Chondrocyte (in vitro differentiated cells): ENCODE measurements at places on chromosomes 7 and 10. TPM values are rescaled to one million over a fixed set of nuclear protein-coding genes. Genes with fewer than 3 reads are reported as not detected.
A peak's percentile ranks its signal among the peaks of the same experiment; 100 is the strongest.

DNA sequence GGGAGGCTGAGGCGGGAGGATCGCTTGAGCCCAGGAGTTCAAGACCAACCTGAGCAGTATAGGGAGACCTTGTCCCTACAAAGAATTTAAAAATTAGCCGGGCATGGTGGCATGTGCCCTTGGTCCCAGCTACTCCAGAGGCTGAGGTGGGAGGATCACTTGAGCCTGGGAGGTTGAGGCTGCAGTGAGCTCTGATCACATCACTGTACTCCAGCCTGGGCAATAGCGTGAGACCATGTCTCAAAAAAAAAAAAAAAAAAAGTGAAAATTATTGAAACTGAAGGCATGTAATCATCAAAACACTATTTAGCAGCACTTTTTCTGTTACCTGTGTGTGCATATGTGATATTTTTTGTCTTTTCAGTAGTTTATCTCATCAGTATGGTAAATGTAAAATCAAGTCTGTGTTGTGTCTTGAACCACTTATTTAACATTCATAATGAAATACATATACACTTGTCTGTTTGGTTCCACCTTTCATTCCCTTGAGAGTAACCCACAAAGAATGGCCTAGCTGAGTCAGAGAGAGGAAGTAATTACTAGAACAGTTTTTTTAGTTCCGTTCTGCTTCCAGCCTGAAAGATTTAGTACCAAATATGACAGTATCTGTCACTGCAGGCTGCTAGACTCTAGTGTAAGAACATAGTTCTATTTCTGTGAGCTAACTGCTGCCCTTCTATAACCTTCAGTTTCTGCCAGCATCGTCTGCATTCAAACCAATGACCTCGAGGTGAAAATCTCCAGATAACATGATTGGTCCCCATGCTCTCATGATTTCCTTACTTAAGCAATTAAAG is 68.6 kb downstream of the MMRN2 start:
- peaks cover 19% of the 10 kb centered on the region for H3K4me1 ChIP-seq
- peak overlapping the region; percentile 83 for H3K27ac ChIP-seq
- no peak for DNase-seq
- H3K27me3 ChIP-seq, result no peaks in the 10 kb centered on the region
- H3K4me3 ChIP-seq, result no peak overlapping the region
- peaks cover 9% of the 10 kb centered on the region for H3K36me3 ChIP-seq

- no peaks in the 10 kb centered on the region for H3K36me3 ChIP-seq
- peak overlapping the region; percentile 55 for H3K27ac ChIP-seq
- peaks cover 68% of the 10 kb centered on the region for H3K4me1 ChIP-seq
- H3K4me3 ChIP-seq, result no peak overlapping the region
Observed at GRCh38 chr10:110413049-110413783, 84.5 kb upstream of the DUSP5 start.

- no peaks in the 10 kb centered on the region for H3K27me3 ChIP-seq
- H3K27ac ChIP-seq, result no peak overlapping the region
- no peaks in the 10 kb centered on the region for H3K36me3 ChIP-seq
- peaks cover 2% of the 10 kb centered on the region for H3K4me1 ChIP-seq
- no peak overlapping the region for H3K4me3 ChIP-seq
- DNase-seq, result no peak
Observed at GRCh38 chr7:155009570-155010157, 6.7 kb upstream of the PAXIP1 start.

NYAP1 gene
- total RNA-seq, result 0.77 to 0.95 TPM (median 0.87 TPM) in 3 replicates

ASL gene
- 24.0 to 26.1 TPM (median 25.5 TPM) in 3 replicates for total RNA-seq

IL2RA gene
- total RNA-seq, result not detected in 3 replicates

- peaks cover 21% of the 10 kb centered on the region for H3K4me1 ChIP-seq
- no peaks in the 10 kb centered on the region for H3K27me3 ChIP-seq
- no peak overlapping the region for H3K27ac ChIP-seq
- DNase-seq, result no peak
- H3K4me3 ChIP-seq, result no peak overlapping the region
Observed at GRCh38 chr7:19403691-19404090, 258.5 kb upstream of the FERD3L start.

DNA sequence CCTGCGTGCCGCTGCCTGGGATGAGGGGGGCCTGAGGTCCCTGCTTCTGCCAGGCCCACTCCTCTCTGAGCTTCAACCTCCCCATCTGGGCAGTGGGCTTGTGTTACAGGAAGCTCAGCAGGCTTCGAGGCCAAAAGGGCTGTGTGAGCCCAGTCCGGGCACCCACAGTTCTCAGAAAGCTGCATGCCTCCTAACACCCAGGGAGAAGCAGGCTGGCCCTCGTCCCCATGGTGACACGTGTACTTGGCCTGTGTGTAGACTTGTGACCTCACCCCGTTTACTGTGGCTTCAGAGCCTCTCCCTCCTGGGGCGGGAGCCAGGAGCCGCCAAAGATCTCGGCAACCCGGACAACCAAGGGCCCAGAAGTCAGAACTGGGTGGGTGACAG is 2.2 kb upstream of the GRIFIN start:
- no peak overlapping the region for H3K27ac ChIP-seq
- no peak overlapping the region for H3K4me3 ChIP-seq
- DNase-seq, result no peak
- peaks cover 13% of the 10 kb centered on the region for H3K4me1 ChIP-seq
- H3K27me3 ChIP-seq, result peaks cover 9% of the 10 kb centered on the region

FAM25G gene
- total RNA-seq, result not detected in 3 replicates

DNA sequence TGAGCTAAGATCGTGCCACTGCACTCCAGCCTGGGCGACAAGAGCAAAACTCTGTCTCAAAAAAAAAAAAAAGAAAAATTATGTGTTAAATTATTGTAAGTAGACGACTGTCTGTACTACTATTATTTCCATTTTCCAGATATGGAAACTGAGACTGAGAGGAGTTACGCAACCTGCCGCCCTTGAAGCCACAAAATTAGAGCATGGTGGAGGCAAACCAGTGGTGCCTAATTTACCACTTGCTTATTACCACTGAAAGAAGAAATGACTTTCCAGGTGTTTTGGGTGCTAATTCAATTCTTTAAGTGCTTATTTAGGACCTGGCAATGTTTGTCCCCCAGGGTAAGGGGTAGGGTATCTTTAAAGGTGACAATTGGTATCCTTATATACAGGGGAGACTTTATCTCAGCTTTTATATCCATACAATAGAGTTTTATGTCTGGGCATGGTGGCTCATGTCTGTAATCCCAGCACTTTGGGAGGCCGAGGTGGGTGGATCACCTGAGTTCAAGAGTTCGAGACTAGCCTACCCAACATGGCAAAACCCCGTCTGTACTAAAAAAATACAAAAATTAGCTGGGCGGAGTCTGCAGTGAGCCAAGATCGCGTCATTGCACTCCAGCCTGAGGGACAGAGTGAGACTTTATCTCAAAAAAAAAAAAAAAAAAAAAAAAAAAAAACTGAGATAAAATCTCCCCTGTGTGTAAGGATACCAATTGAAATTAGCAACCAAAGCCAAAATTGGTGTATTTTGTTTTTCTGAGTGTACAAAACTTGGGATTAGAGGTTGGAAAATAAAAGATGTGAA is 16.6 kb upstream of the CAMK1D start:
- peak; percentile 24 for DNase-seq
- H3K4me3 ChIP-seq, result peak overlapping the region; percentile 57
- H3K27me3 ChIP-seq, result no peaks in the 10 kb centered on the region
- no peaks in the 10 kb centered on the region for H3K36me3 ChIP-seq

FERD3L gene
- not detected in 3 replicates for total RNA-seq

CREB5 gene
- 5.1 to 10.2 TPM (median 8.2 TPM) in 3 replicates for total RNA-seq

DNA sequence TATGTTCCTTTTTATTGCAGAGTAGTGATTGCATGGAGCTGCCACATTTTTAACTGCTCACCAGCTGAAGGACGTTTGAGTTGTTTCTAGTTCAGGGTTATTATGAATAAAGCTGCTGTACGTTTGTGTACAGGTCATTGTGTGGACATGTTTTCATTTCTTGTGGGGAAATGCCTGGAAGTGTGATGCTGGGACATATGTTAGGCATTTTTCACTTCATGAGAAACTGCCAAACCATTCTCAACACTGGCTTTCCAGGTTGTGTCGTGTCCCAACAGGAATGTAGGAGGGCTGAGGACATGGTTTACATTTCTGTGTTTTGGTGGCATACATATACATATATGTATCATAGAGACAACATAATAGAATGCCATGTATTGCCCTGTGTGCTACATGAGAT is 73.0 kb downstream of the NEURL1 start:
- H3K27me3 ChIP-seq, result peaks cover 25% of the 10 kb centered on the region
- no peak for DNase-seq
- no peak overlapping the region for H3K4me3 ChIP-seq
- H3K36me3 ChIP-seq, result no peaks in the 10 kb centered on the region
- no peaks in the 10 kb centered on the region for H3K4me1 ChIP-seq

- no peaks in the 10 kb centered on the region for H3K36me3 ChIP-seq
- H3K4me3 ChIP-seq, result no peak overlapping the region
- DNase-seq, result no peak
- no peaks in the 10 kb centered on the region for H3K27me3 ChIP-seq
- H3K27ac ChIP-seq, result no peak overlapping the region
Observed at GRCh38 chr10:64873959-64874358, 1352.8 kb downstream of the REEP3 start.

DNA sequence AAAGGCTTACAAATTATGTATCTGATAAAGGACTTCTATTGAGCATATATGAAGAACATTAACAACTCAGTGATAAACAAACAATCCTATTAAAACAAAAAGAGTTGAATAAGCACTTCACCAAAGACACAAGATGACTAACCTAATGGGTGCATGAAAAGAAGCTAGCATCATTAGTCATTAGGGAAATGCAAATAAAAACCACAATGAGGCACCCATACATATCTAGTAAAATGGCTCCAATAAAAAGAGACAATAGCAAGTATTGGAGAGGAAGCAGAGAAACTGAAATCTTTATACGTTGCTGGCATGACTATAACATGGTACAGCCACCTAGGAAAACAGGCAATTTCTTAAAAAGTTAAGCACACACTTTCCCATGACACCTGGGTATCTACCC is 77.6 kb upstream of the ZMIZ1 start:
- H3K27ac ChIP-seq, result no peak overlapping the region
- H3K4me1 ChIP-seq, result peaks cover 6% of the 10 kb centered on the region
- H3K4me3 ChIP-seq, result no peak overlapping the region
- peaks cover 2% of the 10 kb centered on the region for H3K27me3 ChIP-seq
- peaks cover 2% of the 10 kb centered on the region for H3K36me3 ChIP-seq

GRCh38 chr10:96765406-96766240 is 45.3 kb upstream of the PIK3AP1 start:
- DNase-seq, result no peak
- peaks cover 5% of the 10 kb centered on the region for H3K27me3 ChIP-seq
- no peak overlapping the region for H3K4me3 ChIP-seq
- H3K36me3 ChIP-seq, result no peaks in the 10 kb centered on the region
- no peak overlapping the region for H3K27ac ChIP-seq

- H3K4me1 ChIP-seq, result peaks cover 39% of the 10 kb centered on the region
- no peaks in the 10 kb centered on the region for H3K27me3 ChIP-seq
- H3K36me3 ChIP-seq, result no peaks in the 10 kb centered on the region
Observed at GRCh38 chr7:234708-235553, 42.6 kb downstream of the FAM20C start.

- no peak for DNase-seq
- H3K4me3 ChIP-seq, result no peak overlapping the region
- no peaks in the 10 kb centered on the region for H3K27me3 ChIP-seq
Observed at GRCh38 chr10:57679916-57680315, 587.8 kb downstream of the IPMK start.

ARHGEF35 gene
- total RNA-seq, result 0.75 to 2.7 TPM (median 2.0 TPM) in 3 replicates

GRCh38 chr7:6164491-6164890 is 107.9 kb downstream of the CYTH3 start:
- no peak overlapping the region for H3K4me3 ChIP-seq
- H3K27ac ChIP-seq, result peak overlapping the region; percentile 45

DNA sequence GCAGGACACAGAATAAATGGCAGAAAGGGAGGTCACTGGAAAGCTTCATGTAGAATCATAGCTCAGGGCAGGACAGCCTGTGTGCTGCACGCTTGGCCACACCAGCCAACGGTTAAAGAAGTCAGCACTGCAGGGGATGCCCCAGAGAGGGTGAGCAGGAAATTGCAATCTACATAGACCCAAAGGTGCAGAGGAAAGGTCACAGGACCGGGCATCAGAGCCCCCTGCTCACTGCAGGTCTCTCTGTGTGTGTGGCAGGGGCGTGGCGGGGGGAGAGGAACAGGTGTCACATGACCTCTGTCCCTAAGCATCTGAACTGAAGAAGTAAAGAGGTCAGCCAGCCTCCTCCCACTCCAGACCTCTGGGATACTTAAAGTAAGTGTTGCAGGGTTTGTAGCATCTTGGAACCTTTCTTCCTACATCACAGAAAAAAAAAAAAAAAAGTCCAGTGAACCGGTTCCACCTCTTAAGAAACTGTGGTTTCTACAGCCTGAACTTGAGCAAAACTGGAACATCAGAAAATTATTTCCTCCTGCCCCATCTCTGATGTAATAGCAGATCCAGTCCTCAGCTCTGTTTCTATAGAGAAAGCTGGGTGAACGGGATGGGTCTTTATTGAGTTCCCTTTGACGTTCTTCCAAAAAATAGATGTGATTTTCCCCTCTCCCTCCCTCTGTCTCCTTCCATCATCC is 64.3 kb downstream of the RGS10 start:
- H3K4me3 ChIP-seq, result no peak overlapping the region
- H3K36me3 ChIP-seq, result peaks cover 3% of the 10 kb centered on the region
- peaks cover 6% of the 10 kb centered on the region for H3K4me1 ChIP-seq
- peak; percentile 35 for DNase-seq
- H3K27ac ChIP-seq, result no peak overlapping the region
- H3K27me3 ChIP-seq, result peaks cover 45% of the 10 kb centered on the region

LIPJ gene
- not detected in 3 replicates for total RNA-seq

INA gene
- total RNA-seq, result 10.4 to 31.1 TPM (median 30.1 TPM) in 3 replicates

GRCh38 chr10:173741-174140 is 38.5 kb downstream of the ZMYND11 start:
- H3K4me1 ChIP-seq, result peaks cover 9% of the 10 kb centered on the region
- H3K4me3 ChIP-seq, result no peak overlapping the region
- no peaks in the 10 kb centered on the region for H3K27me3 ChIP-seq
- H3K36me3 ChIP-seq, result peaks cover 8% of the 10 kb centered on the region
- DNase-seq, result no peak

GRCh38 chr7:15554081-15554480 is 7.7 kb downstream of the AGMO start:
- no peaks in the 10 kb centered on the region for H3K27me3 ChIP-seq
- no peaks in the 10 kb centered on the region for H3K36me3 ChIP-seq
- DNase-seq, result no peak
- H3K4me3 ChIP-seq, result no peak overlapping the region

STEAP1B gene
- 1.5 to 5.1 TPM (median 4.2 TPM) in 3 replicates for total RNA-seq

GRCh38 chr10:129491123-129491734 is 24.2 kb downstream of the MGMT start:
- H3K27me3 ChIP-seq, result no peaks in the 10 kb centered on the region
- no peak overlapping the region for H3K27ac ChIP-seq
- no peak overlapping the region for H3K4me3 ChIP-seq
- peaks cover 9% of the 10 kb centered on the region for H3K36me3 ChIP-seq
